Small intestine (tissue), 16 donors: ENCODE measurements at places on chromosomes 2 and 18.

GRCh38 chr2:237696461-237696860 lies 69.1 kb downstream of the LRRFIP1 start:
- peak; percentile 14 for DNase-seq

DNA sequence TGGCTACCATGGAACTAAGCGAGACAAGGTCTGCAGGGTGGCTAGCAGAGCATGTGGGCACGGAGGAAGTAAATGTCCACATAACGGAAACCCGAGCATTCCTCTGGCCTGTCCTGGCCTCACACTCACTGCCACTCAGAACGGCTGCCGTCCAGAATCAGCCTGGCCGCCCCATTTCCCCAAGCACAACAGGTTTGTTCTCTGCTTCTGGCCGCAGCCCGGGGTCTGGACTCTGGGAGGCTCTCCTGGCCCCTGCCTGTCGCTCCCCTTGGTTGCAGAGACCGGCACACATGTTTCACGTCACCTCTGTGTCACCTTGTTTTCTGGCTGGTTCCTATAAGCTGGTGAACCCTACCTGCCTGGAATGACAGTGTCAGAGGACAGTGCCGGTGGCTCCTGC lies 69.3 kb downstream of the GLI2 start:
- no peak for DNase-seq

GRCh38 chr2:21194858-21195271 lies 71.1 kb downstream of the TDRD15 start:
- peak; percentile 18 for DNase-seq

GRCh38 chr2:179602452-179602851 lies 259.0 kb downstream of the ZNF385B start:
- no peak for DNase-seq

DNA sequence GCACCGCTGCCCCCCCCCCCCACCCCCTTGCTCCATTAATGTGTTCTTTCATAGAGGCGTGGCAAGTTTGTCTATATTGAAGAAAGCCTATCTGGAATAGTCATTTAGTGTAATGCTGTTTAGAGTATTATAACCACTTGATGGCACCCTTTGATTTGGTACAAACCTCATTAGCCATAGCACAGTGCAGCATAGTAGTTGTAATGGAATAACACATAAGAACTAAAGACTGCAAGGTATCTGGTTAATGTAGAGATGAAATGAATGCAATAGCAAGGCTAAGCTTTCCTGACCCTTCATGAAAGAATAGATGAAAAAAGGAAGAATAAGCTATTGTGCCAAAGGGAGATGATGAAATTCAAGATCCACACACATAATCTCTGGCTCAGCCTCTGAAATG lies 81.9 kb downstream of the EHBP1 start:
- peak; percentile 46 for DNase-seq

DNA sequence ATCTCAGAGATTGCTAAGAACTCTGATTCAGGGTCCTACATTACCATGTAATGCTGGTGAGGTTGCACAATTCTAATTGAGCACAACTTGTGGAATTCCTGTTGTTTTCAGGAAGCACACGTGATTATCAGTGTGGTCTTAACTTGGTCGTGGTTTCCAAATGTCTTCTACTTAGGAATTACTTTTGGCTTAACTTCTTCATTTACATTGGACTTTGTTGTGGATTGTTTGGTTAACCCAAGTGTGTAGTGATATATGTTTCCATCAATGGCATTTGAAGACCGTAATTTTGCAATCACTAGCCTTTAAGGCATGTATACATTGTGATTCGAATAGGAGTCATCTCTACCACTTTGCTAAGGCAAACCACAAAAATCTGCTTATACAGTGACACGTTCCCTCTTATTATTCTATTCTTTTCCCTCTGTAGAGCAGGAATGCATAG lies 373.3 kb downstream of the IRS1 start:
- DNase-seq: no peak

GRCh38 chr2:207041279-207041678 lies 102.0 kb downstream of the CPO start:
- DNase-seq: no peak

- DNase-seq: peak; percentile 17
These were observed 18.7 kb downstream of the ELAC1 start for GRCh38 chr18:50986360-50987087.

DNA sequence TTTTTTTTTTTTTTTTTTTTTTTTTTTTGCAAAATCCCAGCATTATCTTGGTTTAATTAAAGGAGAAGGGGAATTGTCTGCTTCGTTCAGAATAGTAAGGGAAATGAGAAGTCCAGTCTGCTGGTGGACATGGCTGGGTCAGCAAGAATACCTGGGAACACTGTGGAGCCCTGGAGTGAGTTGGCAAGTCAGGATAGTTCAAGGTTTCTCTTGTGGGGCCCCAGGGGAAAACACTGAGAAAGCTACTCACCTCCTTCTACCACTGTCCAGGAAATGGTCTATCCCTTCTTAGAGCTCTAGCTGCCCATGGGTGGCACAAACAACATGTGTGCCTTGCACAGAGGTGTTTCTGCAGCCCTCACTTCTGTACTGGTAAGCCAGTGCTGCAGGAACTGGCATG lies 169.1 kb upstream of the SIX2 start:
- DNase-seq: no peak

GRCh38 chr2:240162531-240162930 lies 22.1 kb upstream of the OTOS start:
- no peak for DNase-seq

GRCh38 chr2:221680548-221680947 lies 108.4 kb upstream of the EPHA4 start:
- DNase-seq: no peak

DNA sequence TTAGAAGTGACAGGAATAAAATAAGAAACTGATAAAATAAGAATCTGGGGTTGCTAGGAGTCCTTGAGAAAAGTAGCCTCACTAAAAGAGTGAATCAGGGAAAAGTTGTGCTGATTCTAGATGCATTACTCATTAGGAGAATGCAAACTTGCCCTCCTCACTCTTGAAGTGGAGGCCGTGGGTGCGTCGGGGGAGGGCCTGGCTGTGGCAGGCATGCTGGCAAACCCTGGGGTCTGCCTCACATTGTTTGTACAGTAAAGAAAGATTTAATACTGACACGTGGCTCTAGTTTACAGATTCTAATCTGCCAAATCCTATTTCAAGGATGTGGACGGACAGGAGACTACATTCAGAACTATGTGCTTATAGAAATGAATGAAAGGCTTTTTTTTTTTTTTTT lies 41.9 kb downstream of the TANC1 start:
- no peak for DNase-seq

- peak; percentile 29 for DNase-seq
These were observed 14.1 kb upstream of the CHRNA1 start for GRCh38 chr2:174778085-174778981.

GRCh38 chr18:59835605-59836379 lies 64.0 kb upstream of the PMAIP1 start:
- no peak for DNase-seq

DNA sequence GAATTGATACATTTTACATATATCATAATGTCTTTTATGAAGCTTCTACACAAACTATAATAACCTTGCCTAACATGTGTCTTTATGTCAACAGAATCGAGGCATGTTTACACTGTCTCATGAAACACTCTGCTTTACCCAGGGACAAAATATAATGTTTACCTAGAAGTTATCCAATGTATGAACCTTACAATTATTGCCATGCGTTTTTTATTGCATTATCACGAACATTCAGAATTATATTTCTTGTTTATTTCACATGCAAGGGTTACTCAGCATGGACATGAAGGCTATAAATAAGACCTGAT lies 19.8 kb downstream of the LONRF2 start:
- no peak for DNase-seq

DNA sequence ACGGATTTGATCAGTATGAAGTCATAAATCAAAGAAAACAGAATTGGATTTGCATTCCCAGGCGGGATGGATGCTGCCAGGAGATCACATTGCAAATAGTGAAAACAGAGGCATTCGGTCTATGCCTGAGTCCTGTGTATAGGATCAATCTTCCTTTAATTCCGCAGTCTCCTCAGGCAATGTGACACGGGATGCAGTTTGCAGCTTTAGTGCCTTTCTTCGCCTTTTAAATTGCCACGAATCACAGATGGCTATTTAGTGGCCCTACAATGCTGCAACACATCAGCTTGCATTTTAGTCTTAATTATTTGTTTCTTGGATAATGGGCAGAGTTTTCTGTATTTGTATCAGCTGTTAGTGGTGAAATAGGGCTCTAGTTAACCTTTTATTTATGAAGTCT lies 6.8 kb downstream of the ADCYAP1 start:
- DNase-seq: no peak

GRCh38 chr2:218368621-218369153 lies 12.0 kb downstream of the CATIP start:
- DNase-seq: no peak

GRCh38 chr2:208040199-208041171 lies 15.2 kb upstream of the PLEKHM3 start:
- peak; percentile 56 for DNase-seq
